ENCODE measurements at places on chromosomes 3 and 15. TPM values are rescaled to one million over a fixed set of nuclear protein-coding genes. Genes with fewer than 3 reads are reported as not detected.

Gene HHLA2
- total RNA-seq = 0.82 TPM

Gene LCTL
- not detected for total RNA-seq

DNA sequence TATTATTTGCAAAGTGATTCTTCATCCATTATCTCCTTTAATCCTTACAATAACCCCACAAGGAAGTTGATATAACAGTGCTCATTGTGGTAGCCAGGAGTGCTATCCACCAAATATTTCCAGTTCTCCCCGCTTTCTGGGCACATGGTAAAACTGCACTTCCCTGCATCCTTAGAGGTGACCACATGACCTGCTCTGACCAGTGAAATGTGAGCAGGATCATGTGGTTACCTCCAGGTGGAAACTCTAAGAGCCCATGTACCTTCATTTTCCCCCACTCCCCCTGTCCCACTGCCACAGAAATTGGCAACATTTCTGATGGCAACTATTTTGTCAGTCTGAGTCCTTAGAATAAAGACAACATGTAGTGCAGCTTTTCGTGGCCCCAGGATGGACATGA is 89.7 kb downstream of the MRPL46 start:
- DNase-seq = no peak

- no peak for DNase-seq
These were observed 5.9 kb downstream of the MEIS2 start for GRCh38 chr15:37094333-37094914.

DNA sequence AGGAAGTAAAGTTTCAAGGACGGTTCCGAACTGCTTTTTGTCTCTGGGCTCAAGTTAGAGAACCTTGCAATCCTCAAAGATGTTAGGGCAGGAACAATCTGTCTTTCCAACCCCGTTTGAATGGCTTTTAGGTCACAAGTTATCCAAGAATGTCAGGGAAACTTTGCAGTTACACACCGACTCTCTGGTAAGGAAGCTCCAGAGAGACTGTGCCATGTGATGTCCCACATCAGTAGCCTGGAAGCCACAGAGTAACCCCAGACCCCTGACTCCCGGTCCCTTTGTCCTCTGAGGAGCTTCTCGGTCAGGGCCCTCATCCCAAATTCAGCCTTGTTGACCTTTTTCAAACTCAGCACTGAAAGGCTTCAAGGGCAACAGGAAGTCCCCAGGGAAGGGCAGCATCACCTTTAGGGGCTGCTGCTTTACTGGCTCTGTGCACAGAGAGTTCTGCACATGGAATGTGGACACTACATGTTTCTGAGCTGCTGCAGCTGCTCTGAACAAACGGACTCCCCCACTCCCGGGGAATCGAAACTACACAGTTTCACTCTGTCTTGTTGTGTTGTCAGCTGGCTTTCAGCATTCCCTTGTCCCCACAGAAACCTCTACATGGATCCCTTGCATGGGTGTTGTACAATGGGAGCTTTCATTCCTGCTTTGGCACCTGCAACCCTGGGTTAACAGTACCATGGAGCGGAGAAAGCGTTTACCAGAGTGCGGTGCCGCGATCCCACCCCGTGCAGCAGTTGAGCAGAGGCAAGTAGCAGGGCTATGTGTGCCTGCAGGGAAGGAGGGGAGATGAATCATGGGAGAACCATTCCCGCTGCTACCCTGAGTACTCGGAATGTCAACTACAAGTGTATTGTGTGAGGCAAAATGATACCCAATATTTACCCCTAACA is 408.2 kb upstream of the THBS1 start:
- DNase-seq = peak; percentile 10

GRCh38 chr3:130758624-130759369 is 12.2 kb upstream of the PIK3R4 start:
- no peak for DNase-seq

All from prostate gland (tissue), 2 donors.